GM13977 (cell line): ENCODE measurements at places on chromosomes 16 and 17.

GRCh38 chr17:50681263-50682200 is 26.2 kb downstream of the ANKRD40 start:
- DNase-seq: no peak

DNA sequence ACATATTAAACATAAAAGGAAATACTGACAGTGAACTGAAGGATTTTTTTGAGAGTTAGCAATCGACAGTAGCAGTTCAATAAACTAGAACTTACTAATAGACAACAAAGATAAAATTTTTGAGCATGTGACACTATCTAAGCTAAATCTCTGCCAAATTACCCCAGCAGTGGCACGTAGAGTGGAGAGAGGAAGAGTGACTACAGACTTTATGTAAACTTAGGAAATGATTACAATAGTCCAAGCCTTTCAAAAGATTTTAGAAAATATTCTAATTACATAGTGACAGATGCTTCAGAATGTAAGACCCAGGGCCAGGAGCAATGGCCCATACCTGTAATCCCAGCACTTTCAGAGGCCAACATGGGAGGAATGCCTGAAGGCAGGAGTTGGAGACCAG is 52.4 kb downstream of the CFDP1 start:
- no peak for DNase-seq

DNA sequence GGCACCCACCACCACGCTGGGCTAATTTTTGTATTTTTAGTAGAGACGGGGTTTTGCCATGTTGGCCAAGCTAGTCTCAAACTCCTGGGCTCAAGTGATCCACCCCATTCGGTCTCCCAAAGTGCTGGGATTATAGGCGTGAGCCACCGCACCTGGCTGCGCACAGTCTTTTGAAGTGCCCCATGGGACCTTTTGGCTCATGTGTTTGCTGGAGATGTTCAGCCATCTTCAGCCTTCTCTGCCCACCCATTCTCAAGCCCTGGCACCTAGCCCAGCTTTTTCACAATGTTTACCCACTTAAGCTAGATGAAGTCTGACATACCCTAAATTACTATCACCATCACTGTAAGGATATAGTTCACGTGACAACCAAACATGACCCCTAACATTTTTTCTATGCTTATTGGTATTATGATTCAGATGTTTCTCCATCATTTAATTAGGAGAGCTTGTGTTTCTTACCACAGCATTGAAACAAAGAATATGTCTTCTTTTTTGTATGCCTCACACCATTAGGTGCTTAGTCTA is 32.3 kb downstream of the PECAM1 start:
- DNase-seq: no peak

DNA sequence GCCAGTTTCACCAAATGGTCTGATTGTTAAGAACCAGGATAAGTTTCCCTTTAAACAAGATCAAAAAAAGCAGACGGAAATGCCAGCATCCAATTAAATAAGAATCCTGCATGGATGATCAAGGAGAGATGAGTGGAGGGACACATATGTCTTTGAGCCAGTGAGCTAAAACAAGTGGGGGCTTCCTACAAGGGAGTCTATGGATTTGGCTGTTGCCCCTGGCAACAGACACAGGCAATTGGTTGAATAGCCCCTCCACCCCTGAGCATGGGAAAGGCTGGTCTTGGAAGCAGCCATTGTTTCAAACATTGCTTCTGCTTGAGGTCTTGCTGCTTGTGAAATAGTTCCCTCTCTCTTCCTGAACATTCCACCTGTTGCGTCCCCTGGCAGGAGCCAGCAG is 374.7 kb upstream of the ERCC4 start:
- DNase-seq: no peak

- no peak for DNase-seq
Observed at GRCh38 chr17:61408151-61409041, 8.8 kb downstream of the TBX2 start.

DNA sequence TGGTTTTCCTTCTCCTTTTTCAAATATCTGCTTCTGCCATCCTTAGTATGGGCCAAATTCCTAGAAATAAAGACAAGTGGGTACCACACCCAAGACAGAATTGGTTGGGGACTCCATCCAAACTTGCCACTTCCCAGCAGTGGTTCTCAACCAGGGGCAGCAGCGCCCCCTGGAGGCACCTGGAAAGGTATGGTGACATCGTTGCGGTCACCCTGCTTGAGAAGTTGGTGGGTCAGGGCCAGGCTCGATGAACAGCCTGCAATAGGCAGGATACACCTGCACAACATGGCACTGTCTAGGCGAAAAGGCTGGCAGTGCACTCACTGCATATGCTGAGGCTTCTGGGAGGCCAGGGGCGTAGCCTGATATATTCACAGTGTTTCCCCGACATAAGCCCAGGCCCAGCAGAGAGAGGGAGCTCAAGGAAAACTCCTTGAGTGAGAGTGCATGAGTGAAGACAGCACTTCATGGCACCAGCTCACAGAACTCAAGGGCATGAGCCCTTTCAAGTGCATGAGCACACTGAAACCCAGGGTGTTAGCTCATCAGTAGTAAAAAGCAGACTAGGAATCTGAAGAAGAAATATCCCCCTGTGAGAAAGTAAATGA is 57.7 kb downstream of the CMC2 start:
- DNase-seq: no peak

DNA sequence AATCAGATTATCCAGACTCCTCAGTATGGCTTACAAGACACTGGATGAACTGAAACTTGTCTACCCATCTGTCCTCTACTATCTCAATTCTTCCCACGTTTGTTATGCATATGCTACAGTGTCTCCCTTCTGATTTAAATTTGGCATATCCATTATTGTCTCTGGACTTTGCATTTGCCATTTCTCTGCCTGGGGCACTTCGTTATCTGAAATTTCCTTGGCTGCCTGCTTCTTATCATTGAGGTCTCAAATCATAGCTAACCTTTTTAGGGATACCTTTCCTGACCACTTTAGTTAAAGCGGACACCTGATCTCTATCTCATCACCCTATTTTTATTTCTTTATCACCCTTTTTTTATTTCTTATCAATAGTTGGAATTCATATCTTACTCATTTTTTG is 853.4 kb downstream of the KCNJ2 start:
- no peak for DNase-seq

DNA sequence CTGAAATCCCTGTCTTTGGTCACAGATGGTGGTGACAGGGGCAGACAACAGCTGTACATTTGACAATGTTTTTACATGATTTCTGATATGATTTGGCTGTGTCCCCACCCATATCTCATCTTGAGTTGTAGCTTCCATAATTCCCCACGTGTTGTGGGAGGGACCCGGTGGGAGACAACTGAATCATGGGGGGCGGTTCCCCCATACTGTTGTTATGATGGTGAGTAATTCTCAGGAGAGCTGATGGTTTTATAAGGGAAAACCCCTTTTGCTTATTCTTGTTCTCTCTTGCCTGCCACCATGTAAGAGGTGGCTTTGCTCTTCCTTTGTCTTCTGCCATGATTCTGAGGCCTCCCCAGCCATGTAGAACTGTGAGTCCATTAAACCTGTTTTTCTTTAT is 353.9 kb downstream of the CPPED1 start:
- no peak for DNase-seq

GRCh38 chr16:78218279-78218678 is 118.8 kb downstream of the WWOX start:
- no peak for DNase-seq

GRCh38 chr17:44979426-44979995 is 11.4 kb upstream of the C1QL1 start:
- no peak for DNase-seq

DNA sequence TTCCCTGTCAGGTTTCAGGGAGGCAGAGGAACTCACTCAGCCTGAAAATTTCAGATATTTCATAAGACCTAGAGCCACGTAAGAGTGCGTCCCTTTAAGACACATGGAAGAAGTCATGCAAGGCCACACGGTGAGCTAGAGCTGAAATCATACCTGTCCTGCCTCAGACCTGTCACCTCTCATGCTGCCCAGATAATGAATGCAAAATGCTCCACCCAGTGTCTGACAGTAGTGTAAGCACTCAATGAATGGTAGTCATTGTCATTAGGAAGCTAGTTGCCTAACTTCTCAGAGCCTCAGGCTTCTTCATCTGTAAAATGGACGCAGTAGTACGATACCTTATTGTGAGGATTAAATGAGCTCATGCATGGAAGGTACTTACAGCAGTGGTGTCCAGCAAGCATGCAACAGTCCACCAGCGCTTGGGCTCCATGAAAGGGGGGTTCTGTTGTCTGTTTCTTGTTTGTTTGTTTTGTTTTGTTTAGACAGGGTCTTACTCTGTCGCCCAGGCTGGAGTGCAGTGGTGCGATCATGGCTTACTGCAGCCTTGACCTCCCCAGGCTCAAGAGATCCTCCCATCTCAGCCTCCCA is 60.7 kb downstream of the WSB1 start:
- no peak for DNase-seq

DNA sequence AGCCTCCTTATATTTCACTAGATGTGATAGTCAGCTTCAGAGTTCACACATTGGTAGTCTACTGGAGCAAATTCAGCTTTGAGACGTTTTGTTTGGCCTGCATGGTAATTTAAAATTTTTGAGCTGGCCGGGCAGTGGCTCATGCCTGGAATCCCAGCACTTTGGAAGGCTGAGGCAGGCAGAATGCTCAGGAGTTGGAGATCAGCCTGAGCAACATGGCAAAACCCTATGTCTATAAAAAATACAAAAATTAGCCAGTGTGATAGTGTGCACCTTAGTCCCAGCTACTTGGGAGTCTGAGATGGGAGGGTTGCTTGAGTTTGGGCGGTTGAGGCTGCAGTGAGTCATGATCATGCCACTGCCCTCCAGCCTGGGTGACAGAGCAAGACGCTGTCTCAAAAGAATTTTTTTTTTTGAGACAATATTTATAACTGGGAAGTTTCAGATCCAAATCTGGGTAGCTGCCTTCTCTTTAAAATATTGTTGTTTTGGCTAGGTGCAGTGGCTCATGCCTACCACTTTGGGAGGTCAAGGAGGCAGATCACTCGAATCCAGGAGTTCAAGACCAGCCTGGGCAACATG is 4.8 kb upstream of the BLMH start:
- DNase-seq: no peak

DNA sequence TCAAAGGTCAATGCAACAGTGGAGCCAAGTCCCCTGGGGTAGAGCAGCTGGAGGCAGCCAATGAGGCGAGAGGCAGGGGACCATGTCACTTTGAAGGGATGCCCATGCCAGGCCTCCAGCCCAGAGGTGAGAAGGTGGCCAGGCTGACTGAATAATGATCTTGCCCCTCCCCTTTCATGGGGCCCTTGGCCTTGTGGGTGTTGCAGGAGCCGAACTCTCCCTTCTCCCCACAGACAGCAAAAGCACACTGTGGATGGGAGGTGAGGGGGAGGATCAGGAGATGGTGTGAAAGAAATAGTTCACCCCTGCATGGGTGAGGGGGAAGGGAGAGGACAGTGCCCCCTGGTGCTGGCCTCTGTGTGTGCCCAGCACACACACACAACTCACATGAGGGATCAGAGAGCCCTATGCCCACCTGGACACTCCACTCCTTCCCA is 15.8 kb upstream of the TBX21 start:
- no peak for DNase-seq

- no peak for DNase-seq
Observed at GRCh38 chr16:85901773-85902365, 2.9 kb downstream of the IRF8 start.

GRCh38 chr17:39057701-39058206 is 90.6 kb upstream of the FBXO47 start:
- DNase-seq: no peak

DNA sequence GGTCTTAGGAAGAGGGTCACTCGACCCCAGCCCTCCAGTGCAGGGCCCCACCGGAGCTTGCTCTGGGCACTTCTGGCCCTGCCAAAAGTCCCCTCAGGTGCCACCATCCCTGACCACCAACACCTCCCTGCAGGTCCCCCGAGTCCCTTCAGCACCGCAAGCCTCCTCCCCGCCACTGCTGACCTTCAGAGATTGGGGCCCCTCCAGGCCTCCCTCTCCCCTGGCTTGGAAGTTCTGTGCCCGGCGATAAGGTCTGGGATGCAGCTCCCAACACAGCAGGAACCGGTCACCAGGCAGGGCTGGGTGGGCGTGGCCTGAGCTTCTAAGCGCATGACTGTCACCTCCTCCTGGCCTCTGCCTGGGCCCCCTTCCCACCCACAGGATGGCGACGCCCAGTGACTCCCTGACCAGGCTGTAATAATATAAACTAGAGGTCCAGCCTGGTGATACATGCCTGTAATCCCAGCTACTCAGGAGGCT is 11.2 kb downstream of the PIEZO1 start:
- DNase-seq: no peak

- DNase-seq: peak; percentile 10
Observed at GRCh38 chr16:58940609-58941008, 206.5 kb upstream of the GOT2 start.

GRCh38 chr17:28982131-28982793 is 23.6 kb downstream of the SEZ6 start:
- DNase-seq: peak; percentile 76

GRCh38 chr16:1188432-1189189 is 35.7 kb downstream of the CACNA1H start:
- peak; percentile 78 for DNase-seq

GRCh38 chr17:48612854-48613691 is 2.0 kb downstream of the HOXB8 start:
- peak; percentile 80 for DNase-seq

DNA sequence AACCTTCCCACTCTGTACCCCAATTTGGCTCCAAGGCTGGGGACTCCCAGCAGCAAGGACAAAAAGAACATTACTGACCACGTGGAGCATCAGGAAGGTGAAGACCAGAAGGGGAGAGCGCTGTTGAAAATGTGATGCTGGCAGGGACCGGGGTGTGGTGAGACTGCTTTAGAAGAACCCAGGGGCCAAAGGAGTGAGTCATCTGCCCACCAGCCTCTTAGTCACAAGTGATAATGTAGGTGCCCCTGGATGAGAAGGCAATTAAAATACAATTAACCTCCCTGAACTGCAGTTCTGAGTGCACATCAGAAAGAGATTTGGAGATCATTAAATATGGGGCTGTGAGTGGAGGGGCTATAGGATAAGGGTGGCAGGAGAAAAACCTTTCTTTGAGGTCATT is 366.6 kb upstream of the CCL2 start:
- no peak for DNase-seq

DNA sequence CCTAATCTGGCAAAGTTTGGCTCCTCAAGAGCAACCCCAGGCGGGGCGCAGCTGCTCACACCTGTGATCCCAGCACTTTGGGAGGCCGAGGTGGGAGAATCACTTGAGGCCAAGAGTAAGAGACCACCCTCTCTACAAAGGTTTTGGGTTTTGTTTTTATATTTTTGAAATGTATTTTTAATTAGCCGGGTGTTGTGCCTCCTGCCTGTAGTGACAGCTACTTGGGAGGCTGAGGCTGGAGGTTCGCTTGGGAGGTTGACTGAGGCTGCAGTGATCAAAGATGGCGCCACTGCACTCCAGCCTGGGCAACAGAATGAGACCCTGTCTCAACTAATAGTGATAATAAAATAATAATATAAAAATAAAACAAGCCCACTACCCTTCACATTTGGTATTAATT is 756 bp upstream of the USP7 start:
- no peak for DNase-seq

GRCh38 chr16:20683812-20684211 is 13.7 kb downstream of the ACSM1 start:
- DNase-seq: no peak
